NCI-H524 (cell line): ENCODE measurements at places on chromosomes 13 and 19.

DNA sequence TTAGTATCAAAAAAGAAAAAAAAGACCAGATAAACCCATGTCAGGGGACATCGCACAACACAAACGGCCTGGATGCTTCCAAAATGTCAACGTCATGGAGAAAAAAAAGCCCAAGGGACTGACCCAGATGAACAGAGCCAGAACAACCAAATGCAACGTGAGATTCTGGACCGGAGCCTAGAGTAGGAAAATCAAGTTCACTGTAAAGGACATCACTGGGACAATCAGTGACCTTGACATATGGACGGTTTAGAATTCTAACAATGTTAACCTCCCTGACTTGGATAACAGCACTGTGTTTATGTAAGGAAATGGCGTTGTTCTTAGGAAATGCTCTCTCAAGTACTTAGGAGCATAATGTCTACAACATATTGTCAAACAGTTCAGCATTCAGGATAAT is 15.1 kb upstream of the EMP3 start:
- no peak for DNase-seq

DNA sequence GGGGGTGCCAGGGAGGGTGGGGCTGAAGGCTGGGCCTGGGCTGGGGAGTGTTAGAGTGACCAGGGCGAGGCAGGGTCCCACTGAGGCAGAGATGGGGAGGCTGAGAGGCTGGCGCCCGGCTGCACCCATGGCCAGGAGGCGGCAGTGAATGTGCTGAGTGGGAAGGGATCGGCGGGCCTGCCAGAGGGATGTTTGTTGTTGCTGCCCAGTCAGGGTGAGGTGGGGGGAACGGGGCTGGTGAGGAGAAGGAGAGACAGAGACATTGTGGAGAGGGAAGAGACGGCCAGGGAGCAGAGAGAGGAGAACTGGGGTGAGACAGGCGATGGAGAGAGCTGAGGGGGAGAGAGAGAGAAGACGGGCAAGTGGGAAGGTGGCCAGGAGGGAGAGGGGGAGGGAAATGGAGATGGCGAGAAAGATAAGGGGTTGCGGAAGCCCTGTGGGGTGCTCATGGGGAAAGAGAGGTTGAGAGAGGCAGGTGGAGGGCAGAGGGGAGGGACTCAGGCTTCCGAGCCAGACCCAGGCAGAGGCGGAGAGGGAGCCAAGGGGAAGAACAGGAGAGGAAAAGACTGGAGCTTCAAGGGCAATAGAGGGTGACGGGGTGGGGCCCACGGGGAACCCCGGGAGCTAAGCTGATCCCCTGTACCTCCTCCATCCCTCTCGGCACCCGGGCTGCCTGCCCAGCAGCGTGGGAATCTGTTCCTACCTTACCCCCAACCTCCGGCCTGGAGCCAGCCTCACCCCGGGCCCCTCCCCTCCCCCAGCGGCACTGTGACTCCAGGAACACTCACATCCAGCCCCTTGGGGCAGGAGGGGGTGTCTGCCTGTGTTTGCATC is 690 bp upstream of the B3GNT8 start:
- no peak for DNase-seq

DNA sequence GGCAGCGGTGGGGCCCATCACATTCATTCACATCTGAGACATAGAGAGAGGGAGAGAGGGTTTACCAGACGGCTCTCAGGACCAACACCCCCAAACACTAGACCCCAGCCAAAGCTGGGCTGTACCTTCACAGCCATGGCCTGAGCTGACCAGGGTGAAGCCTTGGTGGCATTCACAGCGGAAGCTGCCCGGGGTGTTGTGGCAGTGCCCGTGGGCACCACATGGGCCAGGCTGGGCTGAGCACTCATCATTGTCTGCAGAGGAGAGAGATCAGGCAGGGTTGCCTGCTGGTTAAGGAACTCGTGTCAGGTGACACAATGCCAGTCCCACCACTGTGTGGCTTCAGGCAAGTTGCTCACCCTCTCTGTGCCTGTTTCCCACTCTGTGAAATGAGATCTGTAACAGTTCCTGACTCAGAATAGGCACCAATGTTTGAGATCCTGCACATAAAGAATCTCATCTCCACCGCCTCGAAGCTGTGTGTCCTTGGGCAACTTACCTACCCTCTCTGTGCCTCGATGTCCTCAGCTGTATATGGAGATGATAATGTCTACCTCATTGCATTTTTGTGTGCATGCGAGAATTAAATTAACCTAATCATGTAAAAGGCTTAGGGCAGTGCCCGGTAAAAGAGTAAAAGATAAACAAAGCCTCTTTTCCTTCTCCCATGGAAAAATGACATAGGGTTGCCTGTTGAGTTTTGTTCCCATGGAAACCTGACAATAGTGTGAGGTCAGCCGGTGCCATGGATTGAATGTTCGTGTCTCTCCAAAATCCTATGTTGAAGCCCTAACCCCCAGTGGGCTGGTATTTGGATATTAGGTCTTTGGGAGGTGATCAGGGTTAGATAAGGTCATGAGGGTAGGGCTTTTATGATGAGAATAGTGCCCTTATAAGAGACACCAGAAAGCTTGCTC is 22.9 kb downstream of the CCL25 start:
- no peak for DNase-seq

- no peak for DNase-seq
Measured at GRCh38 chr19:39469567-39469966, 11.1 kb upstream of the TIMM50 start.

DNA sequence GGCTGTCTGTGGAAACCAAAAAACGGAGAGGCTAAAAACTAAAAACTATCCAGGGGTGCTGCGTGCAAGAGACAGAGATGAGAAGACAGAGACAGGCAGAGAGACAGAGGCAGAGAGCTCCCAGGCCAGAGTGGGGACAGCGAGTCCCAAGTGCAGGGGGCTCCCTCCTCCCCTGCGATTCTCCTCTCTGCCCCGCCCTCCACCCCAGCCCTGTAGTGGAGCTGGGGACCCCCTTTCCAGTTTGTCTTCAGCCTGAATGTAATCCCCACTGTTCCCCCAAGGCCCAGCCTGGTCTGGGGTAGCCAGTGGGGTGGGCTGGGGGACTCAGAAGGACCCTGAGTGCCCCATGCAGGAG is 2.0 kb downstream of the NFIC start:
- DNase-seq = no peak

DNA sequence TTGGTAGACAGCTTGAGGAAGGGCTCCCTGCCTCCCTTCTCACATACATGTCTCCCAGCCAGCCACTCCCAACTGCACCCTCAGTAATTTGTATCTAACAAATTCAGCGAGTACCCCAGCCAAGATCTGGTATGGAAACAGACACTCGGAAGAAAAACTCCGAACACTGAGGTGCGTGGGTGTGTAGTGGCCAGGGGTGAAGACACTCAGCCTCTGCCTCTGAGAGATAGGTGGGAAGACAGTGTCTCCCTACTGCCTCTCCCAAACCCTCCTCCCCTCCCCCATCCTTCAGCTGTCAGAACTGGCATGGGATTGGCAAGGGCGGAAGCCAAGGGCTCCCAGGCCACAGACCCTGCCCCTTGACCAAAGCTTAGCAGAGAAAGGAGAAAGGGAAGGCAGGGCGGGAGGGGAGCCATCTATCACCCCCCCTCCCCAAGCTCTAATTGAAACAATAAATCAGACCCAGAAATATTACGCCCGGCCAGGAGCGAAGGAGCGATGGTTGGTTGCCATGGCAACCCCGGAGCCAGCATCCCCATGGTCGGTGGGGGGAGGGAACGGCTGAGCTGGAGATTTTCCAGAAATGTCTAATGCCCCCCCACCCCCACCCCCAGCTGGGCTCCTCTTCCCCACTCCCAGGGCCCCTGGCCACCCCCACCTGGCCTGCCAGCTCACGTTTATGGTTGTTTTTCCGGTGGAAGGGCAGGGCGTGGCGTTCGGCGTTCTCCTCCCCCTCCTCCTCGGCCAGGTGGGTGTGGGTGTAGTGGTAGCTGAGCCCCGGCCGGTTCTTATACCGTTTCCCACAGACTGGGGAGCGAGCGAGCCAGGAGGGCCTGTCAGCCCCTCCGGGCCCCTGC is 7.0 kb downstream of the DPF1 start:
- no peak for DNase-seq

- DNase-seq = no peak
Measured at GRCh38 chr13:25864936-25865335, 186.9 kb downstream of the SHISA2 start.

GRCh38 chr19:57812226-57812625 is 2.5 kb downstream of the ZNF552 start:
- no peak for DNase-seq

DNA sequence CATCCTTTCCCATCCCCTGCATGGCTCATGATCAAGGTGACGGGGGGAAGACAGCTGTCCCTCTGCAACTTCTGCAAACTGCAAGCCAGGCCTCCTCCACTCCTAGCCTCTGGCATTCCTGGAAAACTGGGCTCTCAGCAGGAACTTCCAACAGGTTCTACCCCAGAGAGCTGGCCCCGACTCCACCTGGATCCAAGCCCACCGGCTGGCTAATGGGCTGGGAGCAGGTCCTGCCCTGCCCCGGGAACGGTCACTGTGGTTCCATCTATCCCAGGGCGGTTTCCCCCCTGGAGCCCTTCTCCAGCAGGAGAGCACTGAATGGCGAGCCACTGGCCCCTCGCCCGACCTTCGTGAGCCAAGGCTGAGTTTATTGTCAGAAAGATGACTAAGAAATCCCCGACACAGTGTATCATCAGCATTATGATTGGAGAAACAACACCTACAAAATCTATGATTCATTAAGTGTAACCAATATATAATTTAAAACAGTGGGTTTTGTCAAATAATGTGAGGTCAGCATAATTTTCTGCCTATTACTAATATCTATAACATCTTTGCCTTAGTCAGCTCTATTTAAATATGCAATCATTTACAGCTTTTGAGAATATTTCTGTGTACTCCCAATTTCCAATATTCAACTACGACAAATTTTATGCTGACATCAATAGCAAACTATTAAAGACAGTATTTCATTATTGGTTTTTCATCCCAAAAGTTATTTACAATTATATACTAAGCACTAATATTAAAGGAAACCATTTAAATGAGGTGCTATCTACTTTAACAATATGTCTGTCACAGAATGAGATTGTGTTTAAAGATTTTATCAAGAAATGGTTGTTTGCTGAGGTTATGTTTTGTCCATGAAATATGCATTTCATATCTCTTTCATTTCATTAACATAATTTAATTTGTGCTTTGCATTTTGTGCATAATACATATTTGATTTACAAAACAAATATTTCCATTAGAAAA is 133.0 kb downstream of the URI1 start:
- DNase-seq = no peak

DNA sequence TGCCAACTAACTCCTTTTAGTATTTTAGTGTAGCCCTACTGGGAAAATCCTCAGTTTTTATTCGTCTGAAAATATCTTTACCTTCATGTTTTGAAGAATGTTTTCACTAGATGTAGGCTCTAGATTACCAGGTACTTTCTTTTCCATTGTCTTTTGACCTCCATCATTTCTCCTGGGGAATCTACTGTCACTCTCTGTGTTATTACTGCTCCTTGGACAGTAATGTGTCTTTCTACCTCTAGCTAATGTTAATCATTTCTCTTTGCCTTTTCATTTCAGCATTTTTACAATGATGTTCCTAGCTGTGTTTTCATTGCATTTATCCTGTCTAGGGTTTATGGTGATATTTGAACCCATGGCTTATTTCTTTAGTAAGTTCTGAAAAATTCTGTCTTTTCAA is 61.9 kb downstream of the SPACA7 start:
- DNase-seq = no peak

DNA sequence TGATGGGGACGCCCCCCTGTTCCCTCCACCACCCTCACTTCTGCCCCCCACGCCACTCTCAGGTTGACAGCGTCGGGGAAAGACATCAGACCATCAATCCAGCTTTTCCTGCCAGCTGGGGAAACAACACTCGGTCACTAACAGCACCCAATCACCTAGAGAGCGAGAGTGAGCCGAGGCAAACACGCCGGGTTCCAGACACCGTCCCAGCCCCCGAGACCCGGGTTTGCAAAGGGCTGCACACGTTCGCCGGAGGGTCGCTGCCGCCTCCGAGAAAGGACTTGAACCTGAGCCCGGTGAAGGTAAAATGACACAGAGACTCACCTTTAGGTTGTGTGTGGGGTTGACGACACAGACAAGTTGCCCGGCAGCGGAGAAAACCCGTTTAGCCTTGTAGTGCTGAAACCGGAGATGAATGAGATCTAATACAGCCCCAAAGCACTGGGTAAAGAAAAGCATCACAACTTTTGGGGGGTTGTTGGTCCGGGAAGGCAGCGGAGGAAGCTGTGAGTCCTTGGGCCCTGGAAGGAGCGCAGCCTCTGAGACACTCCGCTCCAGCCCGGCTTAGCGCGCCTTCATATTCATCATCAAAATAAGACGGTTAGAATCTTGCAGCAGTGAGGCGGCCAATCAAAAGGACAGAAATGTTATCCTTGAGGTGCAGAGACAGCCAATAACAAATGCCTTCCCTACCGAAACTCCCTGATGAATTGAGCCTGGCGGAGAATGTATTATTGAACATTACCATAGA is at the start of gene SIAH3:
Gene SIAH3 (minus strand): TSS at position 583 of the 751 bp plus-strand sequence. CDS start 124 bp downstream, at position 459.
- peak; percentile 86 for DNase-seq

DNA sequence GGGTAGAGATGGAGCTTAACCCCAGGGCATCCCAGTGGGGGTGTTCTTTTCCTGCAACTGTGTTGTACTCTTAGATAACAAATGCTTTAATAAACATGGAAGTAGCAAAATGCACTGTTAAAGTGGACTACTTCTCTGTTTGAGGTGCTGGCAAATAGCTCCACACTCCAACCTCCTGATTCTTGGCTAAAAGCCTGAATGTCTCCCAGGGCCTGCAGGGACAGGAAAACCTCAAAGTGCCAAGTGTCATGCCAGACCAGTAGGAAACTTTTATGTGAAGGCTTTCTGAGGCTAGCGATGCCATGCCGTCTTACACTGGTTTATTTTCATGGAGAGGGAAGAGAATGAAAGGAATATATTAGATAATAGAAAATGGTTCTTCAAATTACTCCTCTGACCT is 6.8 kb downstream of the FREM2 start:
- DNase-seq = no peak

DNA sequence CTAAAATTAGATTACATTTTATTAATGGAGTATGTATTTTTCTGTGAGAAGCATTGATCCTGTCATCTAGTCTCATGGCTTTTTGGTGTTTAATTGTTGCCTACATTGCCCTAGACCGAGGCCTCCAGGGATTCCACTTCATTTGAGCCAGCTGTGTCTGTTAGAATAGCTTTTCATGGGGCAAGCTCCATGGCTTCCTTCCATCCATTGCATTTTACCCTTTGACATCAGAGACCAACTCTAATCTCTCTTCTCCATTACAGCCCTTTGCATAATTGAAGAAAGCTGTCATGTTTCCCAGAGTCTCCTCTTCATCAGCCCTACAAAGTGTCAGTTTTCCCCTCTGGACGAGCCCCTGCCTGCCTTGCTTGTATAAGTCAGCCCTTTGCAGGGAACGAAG is 70.6 kb downstream of the MTUS2 start:
- no peak for DNase-seq

- DNase-seq = peak; percentile 17
Measured at GRCh38 chr13:20729633-20730585, 26.4 kb downstream of the IL17D start.

DNA sequence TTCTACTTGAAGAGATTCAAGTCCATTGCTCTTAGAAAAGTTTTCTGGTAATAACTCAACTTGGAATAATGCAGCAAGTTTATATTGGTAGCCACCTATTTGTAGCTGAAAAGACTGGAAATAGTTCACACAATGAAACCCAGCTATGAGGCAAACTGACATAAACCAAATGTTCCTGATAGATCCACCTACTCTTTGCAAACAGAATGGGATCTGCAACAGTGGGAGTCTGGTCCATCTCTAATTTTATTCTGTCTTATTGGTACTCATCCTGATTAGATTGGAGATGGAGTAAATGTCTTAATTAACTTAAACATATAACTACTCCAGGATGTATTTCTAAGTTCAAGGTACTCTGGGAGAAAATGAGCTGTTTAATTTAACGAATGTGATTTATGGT is 438.0 kb downstream of the OLFM4 start:
- DNase-seq = no peak
